ENCODE measurements at places on chromosomes 4 and X.
A peak's percentile ranks its signal among the peaks of the same experiment; 100 is the strongest.

GRCh38 chr4:85777908-85778631 lies 303.1 kb downstream of the ARHGAP24 start:
- no peak for DNase-seq

- no peak for DNase-seq
These were observed 48.6 kb upstream of the GYPA start for GRCh38 chr4:144189121-144189520.

DNA sequence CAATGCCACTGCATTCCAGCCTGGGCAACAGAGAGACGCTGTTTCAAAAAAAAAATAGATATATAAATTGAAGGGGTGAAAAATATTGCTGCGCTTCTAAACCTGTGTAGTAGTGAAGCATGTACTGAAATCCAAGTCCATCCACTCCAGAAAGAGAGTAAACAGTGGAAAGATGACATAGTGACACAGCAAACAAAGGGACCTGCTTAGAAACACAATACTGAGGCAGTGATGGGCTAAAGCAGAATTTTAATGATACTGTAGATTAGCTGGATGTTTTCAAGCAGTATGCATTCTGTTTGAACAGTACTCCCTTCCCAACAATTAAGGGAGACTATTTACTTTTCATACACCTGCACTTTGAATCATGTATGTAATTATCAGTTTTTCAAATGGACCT lies 42.5 kb downstream of the TFDP3 start:
- no peak for DNase-seq

GRCh38 chrX:103910430-103910829 lies 52.0 kb upstream of the TMSB15B start:
- no peak for DNase-seq

GRCh38 chr4:156248917-156249316 lies 295.3 kb upstream of the CTSO start:
- DNase-seq: no peak

GRCh38 chrX:97668126-97668525 lies 784.4 kb downstream of the RPA4 start:
- no peak for DNase-seq

DNA sequence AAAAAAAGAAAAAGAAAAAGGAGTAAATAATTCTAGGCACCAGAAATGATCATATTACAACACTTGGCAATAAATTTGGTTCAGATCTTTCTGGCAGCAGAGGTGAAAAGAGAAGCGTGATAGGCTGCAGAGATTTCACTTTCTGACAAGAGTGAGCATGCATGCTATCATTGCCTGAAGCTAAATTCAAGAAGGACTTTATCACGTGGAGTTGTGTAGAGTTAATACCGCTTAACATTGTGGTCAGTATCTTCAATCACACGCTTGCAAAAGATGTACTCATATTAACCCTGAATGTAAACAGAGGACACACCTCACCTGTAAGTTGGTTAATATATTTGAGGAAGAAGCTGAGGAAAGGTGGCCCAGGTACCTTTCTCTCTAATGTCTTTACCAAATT lies 31.4 kb upstream of the RBPJ start:
- DNase-seq: no peak

DNA sequence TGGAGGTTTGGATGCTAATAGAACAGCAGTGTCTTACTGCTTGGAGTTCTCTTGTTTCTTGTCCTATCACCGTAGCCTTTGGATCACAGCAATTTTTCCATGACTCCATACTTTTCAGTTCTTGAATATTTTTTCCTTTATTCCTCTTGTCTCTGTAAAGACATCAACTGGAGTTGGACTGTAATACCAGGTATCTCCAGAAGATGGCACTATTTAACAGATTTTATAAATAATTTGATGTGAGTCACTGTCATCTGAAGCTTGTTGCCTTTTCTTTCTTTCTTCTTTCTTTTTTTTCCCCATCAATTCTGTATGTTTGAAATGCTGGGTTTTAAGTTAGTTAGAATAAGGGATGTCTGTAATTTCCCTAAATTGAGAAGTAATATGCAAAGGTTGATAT lies 24.1 kb downstream of the HPRT1 start:
- DNase-seq: no peak

DNA sequence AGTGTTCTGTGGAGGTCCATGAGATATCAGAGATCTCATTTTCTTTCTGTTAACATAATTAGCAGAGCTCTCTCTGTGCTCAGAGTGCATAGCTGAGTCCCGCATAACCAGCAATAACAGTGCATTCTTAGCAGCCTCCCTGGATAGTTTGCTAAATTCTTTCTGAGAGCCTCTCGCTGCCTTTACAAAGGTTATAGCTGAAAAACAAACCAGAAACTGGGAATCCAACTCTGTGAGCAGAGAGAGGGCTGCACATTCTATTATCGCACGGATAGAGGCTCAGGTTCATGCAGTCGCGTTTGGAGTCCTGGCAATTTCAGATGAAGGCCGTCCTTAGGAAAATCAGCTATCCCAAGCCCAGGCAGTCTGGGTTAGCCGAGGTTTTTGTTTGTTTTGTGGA lies 1.2 kb downstream of the ENPP6 start:
- no peak for DNase-seq

GRCh38 chrX:22122510-22122909 lies 90.4 kb downstream of the PHEX start:
- no peak for DNase-seq

DNA sequence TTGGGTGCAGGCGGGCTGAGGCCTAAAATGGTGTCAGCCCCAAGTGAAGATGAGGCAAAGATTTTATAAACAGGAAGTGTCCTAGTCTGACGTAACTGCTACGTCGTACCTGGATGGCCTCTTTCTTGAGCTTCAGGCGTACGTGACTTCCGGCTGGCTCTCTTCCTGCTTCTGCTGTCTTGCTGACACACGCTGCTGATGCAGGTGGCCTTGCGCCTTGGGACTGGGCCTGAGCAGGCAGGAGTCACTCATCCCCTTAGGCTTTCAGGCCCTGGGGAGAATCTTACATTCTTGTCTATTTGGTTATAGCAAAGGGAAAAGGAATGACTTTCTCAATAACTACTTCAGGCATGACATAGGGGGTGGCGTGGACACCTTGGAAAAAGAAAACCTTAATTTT lies 20.1 kb upstream of the ABRAXAS1 start:
- DNase-seq: no peak

DNA sequence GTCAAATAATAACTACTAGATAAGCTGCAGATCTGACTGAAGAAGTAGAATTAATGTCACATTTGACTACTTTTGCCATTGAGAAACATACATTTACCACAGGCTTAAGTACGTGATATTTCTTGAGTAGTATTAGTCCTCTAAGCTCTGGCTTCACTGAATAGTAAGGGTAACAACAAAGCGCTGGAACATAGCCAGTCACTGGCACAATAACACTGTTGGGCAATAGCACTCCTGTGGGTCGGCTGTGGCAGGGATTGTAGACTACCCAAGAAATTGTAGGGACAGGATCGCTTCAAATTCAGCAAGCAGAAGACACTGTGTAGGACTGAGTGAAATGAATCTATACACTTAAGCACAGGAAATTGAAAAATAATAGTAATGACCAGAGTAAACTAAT lies 27.1 kb upstream of the IL15 start:
- DNase-seq: no peak

DNA sequence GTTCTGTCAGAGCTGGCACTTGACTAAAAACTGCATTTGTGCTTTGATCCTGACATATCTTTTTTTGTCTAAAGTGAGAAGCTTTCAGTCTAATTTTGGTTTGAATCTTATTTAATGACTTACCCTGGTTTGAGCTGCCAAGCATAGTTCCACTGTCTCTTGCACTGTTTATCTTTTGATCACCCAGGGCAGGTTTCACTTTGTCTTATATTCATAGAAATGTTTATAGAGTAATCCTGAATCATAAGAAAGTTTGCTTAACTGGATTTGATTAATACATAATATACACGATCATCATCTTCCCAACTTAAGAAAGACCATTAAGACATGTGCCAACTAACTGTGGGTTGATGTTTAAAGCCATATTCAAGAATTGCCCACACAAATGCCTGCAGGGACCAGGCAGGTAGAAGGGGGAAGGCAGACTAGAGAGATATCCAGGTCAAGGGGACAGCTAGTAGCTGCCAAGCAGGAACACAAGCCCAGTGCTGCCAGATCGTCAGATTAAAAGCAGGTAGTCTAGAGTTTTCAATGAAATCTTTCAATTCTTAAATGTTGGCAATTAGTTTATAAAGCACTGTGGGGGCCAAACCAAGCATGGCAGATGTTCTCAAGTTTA lies 1.9 kb downstream of the GK start:
- DNase-seq: no peak

DNA sequence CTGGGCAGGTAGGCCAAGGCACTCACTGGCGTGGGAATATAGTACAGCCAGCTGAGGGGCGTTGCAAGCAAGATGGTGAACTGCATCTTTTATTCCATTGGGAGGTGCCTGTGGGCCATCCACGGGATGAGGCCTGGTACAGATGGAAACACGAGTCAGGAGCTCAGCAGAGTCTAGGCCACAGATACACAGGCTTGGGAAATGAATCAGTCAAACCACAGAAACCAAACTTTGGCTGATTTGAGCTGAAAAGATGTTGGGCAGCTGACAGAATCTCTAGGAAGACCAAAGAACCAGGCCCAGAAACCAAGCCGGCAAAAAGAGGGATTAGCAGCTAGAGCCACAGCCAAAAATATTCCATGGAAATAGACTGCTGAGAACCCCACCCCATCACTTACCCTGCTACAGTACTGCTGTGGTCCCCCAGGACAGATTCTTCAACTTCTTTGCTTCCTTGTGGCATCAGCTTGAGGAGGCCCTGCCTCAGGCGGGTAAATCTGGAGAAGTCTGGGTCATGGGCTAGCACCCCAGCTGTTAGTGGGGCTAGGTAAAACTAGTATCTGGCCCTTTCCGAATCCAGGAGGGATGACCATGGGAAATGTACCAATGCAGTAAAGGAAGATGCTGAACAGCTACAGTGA lies 75.4 kb downstream of the TMEM131L start:
- DNase-seq: no peak

DNA sequence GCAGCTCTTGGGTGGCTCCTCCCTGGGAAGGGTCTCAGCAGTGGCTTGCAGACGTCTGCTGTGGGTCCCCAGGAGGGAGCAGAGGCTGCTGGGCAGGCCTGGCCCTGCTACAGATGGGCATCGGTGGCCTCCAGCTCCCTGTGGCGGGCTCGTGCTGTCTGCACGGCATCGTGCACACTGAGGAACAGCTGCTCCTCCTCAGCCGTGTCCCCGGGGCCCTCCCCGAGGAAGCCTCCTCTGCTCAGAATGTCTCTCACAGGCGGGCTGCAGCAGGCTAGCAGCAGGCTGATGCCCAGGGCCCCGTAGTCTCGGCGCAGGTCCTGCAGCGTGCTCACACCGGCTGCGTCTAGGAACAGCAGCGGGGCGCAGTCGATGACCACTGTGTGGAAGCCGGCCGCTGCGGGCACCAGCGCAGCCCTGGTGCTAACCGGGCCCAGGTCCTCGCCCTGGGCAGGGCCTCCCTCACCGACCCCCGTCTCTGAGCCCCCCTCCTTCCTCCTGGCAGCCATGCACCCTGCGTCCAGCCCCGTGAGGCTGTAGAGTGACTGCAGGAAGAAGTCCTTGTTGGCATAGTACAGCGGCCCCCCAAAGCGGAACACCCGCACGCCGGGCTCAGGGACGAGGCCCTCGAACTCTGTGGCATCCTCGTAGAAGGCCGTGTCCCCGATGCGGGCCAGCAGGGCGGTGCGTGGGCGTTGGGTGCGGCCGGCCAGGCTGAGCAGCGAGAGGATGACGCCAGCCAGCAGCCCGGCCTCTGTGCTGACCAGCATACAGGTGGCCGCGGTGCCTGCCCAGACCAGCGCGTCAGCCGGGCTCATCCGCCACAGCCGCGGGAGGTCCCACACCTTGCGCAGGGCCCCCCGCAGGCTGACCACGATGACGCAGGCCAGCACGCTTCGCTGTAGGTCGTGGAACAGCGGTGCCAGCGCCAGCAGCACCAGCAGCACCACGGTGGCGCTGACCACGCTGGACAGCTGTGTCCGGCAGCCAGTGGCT lies 2.2 kb downstream of the IDUA start:
- DNase-seq: no peak

GRCh38 chr4:114250439-114250891 lies 271.0 kb upstream of the ARSJ start:
- DNase-seq: no peak

GRCh38 chrX:84219551-84219950 lies 31.6 kb upstream of the RPS6KA6 start:
- DNase-seq: no peak

DNA sequence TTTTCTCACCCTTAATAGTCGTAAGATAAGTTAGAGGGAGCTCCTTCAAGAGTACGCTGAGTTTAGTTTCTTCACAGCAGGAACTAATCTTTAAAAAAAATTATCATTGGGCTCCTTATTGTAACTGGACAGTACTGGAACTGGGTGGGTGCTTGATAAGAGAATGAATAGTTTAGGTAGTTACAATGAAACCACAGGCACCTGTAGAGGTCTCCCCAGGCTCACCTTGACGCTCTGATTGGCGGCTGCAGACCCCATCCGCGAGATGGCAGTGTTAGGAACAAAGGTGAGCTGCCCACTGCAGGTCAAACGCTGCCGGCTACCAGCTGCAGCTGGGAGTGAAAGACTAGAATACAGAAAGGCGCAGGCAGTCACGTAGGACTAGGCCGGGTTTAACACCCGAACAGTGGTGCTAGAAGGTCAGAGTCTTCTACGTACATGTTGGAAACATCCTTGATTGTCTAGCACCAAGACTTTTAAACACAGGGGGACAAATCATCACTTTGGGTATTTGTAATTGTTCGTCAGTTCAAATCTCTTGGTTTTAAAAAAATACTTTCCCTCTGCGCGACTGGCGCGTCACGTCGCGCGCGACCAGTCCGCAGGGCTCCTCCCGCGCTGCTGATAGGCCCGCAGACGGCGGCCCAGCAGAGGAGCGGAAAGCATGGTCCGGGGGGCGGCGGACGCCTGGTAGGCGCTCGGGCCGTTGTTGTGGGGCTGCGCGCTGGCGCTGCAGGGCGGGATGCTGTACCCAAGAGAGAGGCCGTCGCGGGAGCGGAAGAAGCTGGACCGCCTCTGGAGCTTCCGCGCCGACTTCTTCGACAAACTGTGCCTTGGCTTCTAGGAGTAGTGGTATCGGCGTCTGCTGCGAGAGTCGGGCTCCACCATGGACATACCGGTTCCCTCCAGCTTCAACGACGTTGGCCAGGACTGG lies 45.6 kb downstream of the SMARCA5 start:
- peak; percentile 49 for DNase-seq

- no peak for DNase-seq
These were observed 29.7 kb downstream of the BCOR start for GRCh38 chrX:40068048-40068447.

- DNase-seq: no peak
These were observed 290.4 kb upstream of the MAGEB16 start for GRCh38 chrX:35507701-35508100.

All from activated gamma-delta T cell treated with anti-CD3 and anti-CD28 coated beads, Interleukin-2, amount 50 U/mL, for 16 hours (primary cell).